ENCODE measurements at places on chromosomes 1 and 21.
A peak's percentile ranks its signal among the peaks of the same experiment; 100 is the strongest.

DNA sequence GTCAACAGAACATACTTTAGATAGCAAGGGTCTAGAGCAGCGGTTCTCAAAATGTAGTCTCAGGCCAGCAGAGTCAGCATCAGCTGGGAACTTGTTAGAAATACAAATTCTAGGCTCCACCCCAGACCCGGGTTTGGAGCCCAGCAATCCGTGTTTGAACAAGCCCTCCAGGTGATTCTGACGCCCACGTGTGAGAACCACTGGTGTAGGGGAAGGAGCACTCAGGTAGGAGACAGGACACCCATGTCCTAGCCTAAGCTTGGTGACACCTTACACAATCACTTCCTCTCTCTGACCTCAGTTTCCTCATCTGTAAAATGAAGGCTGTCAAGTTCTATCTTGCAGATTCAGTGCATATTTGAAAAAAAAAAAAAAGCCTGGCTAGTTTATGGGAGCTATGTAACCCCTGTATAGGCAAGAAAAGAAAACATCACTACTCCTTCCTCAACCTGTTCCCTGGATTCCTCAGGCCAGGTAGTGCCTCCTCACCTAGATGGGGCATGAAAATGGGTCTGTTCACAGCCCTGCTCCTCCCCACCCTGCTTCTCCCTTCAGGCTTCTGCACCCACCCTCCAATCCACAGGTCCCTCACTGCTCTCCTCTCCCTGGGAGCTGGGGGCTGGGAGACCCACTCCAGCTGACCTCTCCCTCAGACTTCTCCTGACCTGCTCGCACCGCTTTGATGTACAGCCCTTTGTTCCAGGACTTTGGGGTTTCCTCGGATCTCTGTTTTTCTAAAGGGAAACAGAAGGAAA is 7.1 kb upstream of the PHLDA3 start:
- no peak for DNase-seq

DNA sequence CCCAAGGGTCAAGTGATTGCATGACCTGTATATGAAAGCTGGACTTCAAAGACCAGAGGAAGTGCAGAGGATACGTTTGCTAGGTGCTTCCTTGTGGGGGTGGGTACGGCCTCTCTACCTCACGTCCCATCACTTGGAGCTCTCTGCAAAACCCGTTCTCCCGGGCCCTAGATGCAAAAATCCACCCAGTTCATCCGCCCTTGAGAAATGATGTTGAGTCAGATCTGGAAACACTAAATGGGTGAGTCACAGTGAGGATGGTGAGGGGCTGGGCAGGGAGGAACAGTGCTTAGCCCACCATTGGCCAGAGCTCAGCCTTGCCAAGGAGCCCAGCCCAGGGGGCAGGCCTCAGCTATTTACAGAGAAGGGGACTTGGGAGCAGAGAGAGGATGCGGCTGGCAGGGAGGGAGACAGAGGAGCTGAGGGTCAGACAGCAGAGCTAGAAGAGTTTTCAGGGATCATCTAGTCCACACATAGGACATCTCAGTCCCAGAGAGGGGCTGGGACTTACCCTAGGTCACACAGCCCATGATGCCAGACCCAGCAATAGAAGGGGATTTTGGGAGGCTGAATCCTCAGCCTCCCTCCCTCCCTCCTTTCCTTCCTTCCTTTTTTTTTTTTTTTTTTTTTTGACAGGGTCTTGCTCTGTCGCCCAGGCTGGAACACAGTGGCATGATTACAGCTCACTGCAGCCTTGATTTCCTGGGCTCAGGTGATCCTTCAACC is 14.6 kb downstream of the ARHGEF10L start:
- no peak for DNase-seq

GRCh38 chr1:1324084-1324523 is 356 bp downstream of the INTS11 start:
- no peak for DNase-seq

DNA sequence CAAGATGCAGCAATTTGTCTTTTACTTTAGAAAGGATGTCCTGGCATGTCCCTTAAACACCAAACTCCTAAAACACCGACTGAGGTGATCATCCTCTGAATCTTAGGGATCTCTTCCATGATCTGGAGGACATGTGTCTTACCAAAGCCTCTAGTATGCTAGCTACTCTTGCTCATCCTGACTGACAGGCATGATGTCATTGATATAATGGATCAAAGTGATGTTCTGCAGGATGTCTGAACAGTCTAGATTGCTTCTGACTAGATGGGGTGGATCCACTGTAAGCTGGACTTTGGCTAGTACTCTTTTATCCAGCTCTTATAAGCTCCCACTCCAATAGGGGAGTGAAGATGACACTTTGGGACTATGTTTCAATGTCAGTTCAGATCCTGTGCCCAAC is 11.3 kb upstream of the CGN start:
- DNase-seq: no peak

- no peak for DNase-seq
These were observed 56.1 kb downstream of the RIPK4 start for GRCh38 chr21:41710823-41711160.

DNA sequence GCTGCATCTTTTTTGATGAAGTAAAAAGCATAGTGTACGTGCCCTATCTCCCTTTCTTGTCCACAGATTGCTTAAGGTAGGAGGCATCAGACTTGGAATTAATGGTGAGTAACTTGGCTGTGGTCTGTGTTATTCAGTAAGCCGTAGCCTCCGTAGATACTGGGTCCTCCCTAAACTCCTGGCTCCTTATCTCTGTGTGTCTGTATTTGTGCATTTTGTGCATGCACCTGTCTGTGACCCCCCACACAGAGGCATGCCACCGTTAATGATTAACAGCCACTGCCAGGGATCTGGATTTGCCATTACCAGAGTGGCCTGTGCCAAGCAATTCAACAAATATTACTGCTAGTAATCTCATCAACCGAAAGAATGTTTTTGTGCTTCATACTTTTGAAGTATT is 31.9 kb downstream of the MAP3K21 start:
- no peak for DNase-seq

DNA sequence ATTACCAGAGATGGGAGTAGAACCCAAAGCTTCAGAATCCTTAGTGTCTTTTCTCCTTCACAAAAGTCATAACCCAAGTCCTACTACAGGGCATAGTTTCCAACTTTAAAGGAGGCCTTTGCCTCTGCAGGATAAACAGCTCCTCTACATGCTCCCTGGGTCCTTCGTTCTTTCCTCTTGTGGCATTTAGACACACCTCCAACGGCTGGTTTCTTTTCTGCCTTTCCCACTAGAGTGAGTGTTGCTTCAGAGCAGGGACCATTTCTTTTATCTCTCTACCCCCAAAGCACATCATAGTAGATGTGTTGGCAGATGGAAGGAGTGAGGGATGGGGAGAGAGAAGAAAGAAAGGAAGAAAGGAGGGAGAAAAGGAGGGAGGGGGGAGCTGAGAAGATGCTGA is 144.7 kb upstream of the SPATA6 start:
- no peak for DNase-seq

DNA sequence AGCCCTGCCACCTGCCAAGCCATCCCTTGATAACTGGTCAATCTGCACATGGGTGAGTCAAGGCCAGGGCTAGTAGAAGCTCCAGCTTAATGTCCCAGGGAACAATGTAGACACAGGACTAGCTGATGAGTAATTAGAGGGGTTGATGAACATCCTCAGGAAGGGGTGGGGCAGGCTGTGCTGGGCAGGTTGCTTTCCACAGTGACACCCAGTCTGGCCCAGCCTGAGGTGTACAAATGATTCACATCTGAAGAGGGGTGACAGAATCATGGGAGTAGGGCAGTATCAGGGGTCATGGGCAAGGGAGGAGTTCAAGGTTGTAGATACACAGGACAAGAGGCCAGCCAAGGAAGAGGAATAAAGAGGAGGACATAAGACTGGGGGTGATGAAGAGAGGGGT is 4.3 kb downstream of the LPAR3 start:
- peak; percentile 55 for DNase-seq

DNA sequence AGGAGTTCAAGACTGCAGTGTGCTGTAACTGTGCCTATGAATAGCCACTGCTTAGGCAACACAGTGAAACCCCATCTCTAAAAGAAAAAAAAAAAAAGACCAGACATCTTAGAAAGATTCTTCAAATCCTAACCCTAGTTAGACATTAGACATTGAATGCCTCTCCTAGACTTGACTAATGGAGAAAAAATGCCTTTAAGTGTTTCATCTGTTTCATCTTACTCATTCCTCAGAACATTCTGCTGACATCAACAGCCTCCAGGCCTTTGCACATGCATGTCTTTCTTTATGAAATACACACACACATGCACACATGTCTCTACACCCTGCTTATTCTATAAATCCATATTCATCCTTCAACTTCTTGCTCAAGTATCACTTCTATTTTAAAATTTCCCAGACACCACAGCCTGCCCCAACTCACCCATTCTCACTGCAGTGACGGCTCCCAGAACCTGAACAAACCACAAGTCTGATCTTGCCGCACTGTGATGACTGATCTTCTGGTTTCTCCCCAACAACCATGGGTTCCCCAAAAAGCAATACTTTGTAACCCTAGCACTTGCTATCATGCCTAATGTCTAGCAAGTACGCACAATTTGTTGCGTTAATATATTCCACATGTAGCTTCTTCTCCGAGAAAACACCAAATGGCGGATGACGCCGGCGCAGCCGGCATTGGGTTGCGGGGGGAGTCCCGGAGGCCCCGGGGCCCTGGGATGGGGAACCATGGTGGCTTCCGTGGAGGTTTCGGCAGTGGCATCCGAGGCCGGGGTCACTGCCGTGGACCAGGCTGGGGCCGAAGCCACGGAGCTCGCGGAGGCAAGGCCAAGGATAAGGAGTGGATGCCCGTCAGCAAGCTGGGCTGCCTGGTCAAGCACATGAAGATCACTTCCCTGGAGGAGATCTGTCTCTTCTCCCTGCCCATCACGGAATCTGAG is 37.4 kb downstream of the LRRC52 start:
- DNase-seq: no peak

GRCh38 chr21:32411350-32412161 is 950 bp upstream of the EVA1C start:
- DNase-seq: peak; percentile 66

DNA sequence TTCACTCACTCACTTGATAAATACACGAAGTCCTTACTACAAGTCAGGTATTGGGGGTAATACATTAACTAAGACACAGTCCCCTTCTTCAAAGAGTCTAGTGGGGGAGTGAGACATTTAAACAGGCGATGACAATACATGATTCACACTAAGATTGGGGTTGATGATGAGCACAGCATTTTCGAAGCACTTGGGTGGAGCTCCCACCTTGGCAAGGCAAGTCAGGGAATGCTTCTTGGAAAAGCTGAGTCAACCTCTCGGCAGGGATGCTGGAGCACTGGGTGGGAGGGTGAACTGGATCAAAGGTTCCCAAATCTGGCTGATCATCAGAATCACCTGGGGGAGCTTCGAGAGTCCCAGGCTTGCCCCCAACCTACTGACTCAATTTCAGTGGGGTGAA is 57.9 kb upstream of the ENAH start:
- no peak for DNase-seq

GRCh38 chr1:70443739-70444138 is 32.7 kb downstream of the CTH start:
- DNase-seq: no peak

DNA sequence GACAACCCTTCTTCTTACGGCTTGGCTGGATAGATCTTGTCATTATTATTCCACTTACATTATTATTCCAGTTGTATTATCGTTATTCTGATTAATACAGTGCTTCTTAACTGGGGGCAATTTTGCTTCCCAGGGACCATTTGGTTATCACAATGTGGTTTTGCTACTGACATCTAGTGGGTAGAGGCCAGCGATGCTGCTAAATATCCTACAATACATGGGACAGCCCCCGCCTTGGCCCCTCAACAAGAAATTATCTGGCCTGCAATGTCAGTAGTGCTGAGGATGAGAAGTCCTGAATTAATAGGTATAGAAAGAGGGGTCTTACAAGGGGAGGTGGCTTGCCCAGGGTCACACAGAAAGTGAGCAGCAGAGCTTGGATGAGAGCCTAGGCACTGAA is 105.6 kb downstream of the PTPRU start:
- no peak for DNase-seq

DNA sequence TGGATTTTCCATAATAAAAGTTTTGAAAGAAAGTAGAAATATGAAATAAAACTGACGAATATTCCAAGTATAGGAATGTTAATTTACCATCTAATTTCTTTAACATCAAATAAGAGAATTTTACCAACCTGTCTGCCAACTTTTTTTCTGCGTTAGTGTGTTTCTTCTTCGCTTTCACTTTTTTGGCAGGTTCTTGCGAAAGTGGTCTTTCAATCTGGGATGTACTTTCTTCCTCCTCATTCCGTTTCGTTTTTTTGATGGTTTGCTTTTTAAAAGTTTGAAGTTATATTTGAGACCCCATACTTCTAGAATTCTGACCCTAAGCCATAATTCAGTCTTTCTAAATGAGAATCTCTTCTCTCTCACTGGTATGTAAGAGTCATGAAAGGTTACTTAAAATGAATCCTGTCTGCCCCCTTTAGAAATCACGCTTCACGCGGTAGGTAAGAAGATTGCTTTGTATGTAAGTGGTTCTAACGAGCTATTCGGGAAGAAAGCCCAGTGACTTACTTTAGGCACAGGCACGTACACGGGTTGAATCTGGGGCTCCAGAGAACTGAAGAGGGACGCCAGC is 580 bp downstream of the RBM34 start:
- peak; percentile 58 for DNase-seq

DNA sequence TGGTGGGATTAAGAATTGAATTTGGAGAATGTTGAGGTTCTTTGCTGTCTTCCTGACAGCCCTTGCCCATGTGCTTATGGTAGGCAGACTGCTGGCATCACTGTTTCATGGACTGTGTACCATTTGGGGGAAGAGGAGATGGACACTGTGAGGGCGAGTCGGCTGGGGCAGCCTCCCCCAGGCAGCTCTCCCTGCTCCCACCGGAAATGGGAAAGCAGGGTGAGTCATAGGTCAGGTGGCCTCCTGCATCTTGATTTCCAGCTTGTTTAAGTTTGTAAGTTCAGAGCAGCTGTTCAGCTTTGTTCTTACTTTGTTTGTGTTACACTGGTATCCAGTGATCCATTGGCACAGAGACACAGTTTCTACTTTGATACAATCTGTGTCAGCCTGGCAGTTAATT is 87.2 kb upstream of the CNIH3 start:
- no peak for DNase-seq

- DNase-seq: no peak
These were observed 2.0 kb downstream of the CAMSAP2 start for GRCh38 chr1:200740571-200741208.

GRCh38 chr1:42938645-42939615 is 19.7 kb downstream of the SLC2A1 start:
- no peak for DNase-seq

DNA sequence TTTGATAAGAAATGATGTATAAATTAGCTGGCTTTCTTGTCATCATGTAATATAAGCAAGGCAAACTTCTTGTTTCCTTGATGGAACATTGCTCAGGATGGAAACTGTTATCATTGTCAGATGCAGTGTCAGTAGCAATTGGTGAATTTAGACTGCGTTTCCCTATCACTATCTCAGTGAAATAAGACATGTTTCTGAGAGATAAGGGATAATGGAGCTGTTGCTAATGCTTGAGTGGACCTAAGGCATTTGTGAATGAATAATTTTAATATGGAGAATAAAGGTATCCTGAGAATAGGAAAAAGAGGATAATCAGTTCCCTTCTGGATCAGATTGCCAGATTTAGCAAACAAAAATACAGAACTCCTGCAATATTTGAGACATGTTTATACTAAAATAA is 160.9 kb downstream of the HLX start:
- no peak for DNase-seq

- DNase-seq: no peak
These were observed 124.4 kb upstream of the BARHL2 start for GRCh38 chr1:90841473-90841872.

- DNase-seq: peak; percentile 45
These were observed 3.8 kb downstream of the ZNF672 start for GRCh38 chr1:248841702-248842395.

GRCh38 chr1:89596698-89597097 is 36.2 kb upstream of the LRRC8C start:
- DNase-seq: no peak

Measured in CD4-positive, alpha-beta T cell treated with Interleukin-2 at 100 ng/mL for 4 hours (primary cell).